ENCODE measurements at places on chromosomes 4 and X.

- no peak for DNase-seq
Measured at GRCh38 chr4:142706381-142706780, 139.7 kb downstream of the INPP4B start.

DNA sequence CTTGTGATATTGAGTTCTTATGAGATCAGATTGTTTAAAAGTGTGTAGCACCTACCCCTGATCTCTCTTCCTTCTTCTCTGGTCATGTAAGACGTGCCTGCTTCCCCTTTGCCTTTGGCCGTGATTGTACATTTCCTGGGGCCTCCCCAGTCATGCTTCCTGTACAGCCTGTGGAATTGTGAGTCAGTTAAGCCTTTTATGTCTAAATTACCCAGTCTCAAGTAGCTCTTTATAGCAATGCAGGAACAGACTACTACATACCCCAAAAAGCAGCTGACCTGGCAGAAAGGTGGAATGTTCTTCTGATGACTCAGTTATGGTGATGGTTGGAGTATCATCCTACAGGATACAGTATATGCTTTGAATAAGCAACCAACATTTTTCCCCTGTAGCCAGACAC, 11.4 kb upstream of the MCUB start:
- no peak for DNase-seq

- no peak for DNase-seq
Measured at GRCh38 chr4:1356181-1356998, 9.4 kb downstream of the UVSSA start.

GRCh38 chr4:152488246-152488645, 47.6 kb downstream of the FBXW7 start:
- no peak for DNase-seq

DNA sequence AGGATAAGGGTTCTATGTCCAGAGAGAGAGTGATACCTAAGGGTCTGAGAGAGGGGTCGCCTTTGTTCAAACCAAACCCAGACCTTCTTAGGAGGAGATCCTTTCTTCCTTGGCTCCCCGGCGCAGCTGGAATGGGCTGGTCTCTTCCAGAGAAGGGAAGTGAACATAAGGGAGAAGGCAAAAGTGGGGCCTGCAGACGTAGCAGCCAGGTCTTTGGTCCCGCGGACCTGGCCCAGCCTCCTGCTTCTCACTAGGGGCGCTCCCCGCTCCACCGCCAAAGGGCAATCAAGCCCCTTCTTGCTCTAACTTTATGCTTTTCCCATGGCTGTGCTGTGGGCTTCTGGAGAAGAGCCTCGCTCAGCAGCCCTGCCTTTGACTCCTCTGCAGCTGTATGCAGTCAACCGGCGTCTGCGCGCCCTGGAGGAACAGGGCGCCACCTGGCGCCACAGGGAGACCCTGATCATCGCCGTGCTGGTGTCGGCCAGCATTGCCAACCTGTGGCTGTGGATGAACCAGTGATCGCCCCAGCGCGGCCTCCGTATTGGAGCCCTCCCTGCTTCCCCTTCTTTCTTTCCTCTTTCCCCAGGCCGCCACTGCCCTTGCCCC, 6.5 kb downstream of the FATE1 start:
- DNase-seq = no peak

GRCh38 chr4:2047031-2047660, 12.0 kb upstream of the NAT8L start:
- DNase-seq = no peak
